ENCODE measurements at places on chromosomes 16 and 17. TPM values are rescaled to one million over a fixed set of nuclear protein-coding genes. Genes with fewer than 3 reads are reported as not detected.

Gene PIGQ
- total RNA-seq: 38.8 TPM

Gene ENO3
- total RNA-seq: 46.0 TPM

Gene GAA
- 58.2 TPM for total RNA-seq

Gene C17orf100
- 2.8 TPM for total RNA-seq

Gene NPIPA3
- total RNA-seq: 1.9 TPM

Gene SLC6A2
- total RNA-seq: 0.14 TPM

Gene ACOX1
- 16.9 TPM for total RNA-seq
